ENCODE measurements at places on chromosomes 6 and 20.

DNA sequence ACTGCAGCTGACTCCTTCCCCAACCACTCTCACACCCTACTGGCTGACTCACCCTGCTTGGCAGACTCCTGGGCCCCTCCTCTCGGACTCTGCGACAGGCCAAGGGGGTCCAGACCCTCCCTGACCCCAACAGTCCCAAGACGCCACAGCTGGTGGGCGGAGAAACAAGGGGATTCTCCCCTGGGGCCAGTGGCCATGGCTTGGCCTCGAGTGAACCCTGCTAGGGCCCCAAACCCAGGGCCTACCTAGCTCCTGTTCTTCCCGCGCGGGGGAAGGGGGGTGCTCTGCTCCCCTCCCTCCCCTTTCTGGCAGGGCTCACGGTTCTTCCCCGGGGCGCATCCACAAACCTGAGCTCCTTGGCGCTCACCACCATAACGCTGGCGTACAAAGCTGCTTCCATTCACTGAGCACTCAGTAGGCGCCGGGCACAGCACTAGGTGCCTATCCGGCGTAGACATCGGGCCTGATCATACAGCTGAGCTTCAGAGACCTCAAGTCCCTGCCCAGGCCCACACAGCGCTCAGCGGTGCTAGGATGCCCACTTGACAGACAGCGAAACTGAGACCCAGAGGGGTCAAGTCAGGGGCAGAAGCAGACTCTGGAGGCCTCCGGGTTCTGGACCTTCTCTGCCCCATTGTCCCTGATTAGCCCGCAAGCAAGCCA, 597 bp downstream of the ADA start:
- DNase-seq, result no peak

DNA sequence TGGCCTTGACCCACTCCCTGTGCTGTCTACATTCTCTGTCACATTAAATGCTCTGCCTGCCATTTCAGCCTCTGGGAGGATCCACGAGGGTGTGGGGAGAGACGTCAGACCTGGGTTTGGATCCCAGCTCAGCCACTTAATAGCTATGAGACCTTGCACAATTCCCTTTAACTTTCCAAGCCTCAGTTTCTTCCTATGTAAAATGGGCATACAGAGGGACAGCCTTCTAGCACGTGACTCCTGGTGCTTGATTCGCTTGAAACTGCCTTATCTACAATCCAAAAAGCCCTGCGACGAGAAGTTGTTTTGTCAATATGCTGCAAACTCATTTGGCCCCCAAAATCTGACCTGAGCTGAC, 40.0 kb downstream of the TOX2 start:
- DNase-seq, result no peak

GRCh38 chr6:80566361-80566760, 459.9 kb downstream of the BCKDHB start:
- no peak for DNase-seq

- DNase-seq, result no peak
Observed at GRCh38 chr20:57428324-57429158, 37.3 kb downstream of the RBM38 start.

GRCh38 chr6:33988121-33989015, 157.5 kb downstream of the GRM4 start:
- DNase-seq, result no peak
